Psoas muscle (tissue), 8 donors: ENCODE measurements at places on chromosomes 7 and 10. TPM values are rescaled to one million over a fixed set of nuclear protein-coding genes. Genes with fewer than 3 reads are reported as not detected.

The CLDN4 gene
- not detected for total RNA-seq

The FAM171A1 gene
- 10.5 TPM for total RNA-seq

The SCIN gene
- total RNA-seq = not detected

The IFIT1B gene
- not detected for total RNA-seq

The SKIDA1 gene
- 0.79 TPM for total RNA-seq

The CYREN gene
- 22.5 TPM for total RNA-seq

The DPYSL4 gene
- 0.84 TPM for total RNA-seq

The PNLIP gene
- total RNA-seq = 3.5 TPM

The FXYD4 gene
- not detected for total RNA-seq

The BICC1 gene
- total RNA-seq = 13.2 TPM

The GDF10 gene
- total RNA-seq = 0.19 TPM

The NPC1L1 gene
- total RNA-seq = not detected
